ENCODE measurements at places on chromosomes 1 and 21. TPM values are rescaled to one million over a fixed set of nuclear protein-coding genes. Genes with fewer than 3 reads are reported as not detected.
A peak's percentile ranks its signal among the peaks of the same experiment; 100 is the strongest.

DNA sequence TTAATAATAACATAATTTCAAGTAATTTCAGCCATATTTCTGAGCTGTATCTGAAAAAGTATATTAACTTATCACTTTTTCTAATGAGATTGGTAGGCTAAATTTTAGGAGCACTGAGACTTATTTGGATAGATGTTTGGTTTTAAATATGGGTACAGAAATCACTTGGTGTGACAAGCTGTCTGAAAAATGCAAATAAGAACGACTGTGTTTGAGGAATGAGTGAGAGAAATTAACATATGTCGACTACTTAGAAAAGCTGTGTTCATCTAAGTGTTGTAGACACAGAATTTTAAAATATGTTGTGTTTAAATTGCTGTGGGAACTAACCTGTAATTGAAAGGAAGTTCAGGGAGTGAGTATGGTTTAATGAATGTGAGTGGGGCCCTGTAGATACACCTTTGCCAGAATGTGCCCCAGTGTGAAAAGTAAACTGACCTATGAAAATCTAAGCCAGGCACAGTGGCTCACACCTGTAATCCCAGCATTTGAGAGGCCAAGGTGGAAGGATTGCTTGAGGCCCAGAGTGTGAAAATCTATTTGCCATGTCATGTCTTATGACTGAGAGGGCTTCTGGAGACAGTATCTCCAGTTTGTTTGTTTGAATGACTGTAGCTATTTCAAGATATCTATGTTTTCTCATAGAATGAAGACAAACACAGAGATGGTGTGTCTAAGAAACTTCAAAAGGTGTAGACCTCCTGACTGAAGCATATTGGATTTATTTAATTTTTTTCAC lies 53.8 kb upstream of the LRRC8C start:
- H3K27me3 ChIP-seq = no peaks in the 10 kb centered on the region

- H3K4me1 ChIP-seq = no peaks in the 10 kb centered on the region
- H3K4me3 ChIP-seq = no peak overlapping the region
- DNase-seq = no peak
- no peaks in the 10 kb centered on the region for H3K36me3 ChIP-seq
- H3K27ac ChIP-seq = no peak overlapping the region
These were observed 57.9 kb downstream of the FMN2 start for GRCh38 chr1:240149484-240150094.

GRCh38 chr1:179082333-179082998 lies 596 bp downstream of the TOR3A start:
- H3K4me3 ChIP-seq = peak overlapping the region; percentile 94
- DNase-seq = peak; percentile 50
- H3K4me1 ChIP-seq = peaks cover 24% of the 10 kb centered on the region
- no peaks in the 10 kb centered on the region for H3K27me3 ChIP-seq
- H3K27ac ChIP-seq = peak overlapping the region; percentile 87

DNA sequence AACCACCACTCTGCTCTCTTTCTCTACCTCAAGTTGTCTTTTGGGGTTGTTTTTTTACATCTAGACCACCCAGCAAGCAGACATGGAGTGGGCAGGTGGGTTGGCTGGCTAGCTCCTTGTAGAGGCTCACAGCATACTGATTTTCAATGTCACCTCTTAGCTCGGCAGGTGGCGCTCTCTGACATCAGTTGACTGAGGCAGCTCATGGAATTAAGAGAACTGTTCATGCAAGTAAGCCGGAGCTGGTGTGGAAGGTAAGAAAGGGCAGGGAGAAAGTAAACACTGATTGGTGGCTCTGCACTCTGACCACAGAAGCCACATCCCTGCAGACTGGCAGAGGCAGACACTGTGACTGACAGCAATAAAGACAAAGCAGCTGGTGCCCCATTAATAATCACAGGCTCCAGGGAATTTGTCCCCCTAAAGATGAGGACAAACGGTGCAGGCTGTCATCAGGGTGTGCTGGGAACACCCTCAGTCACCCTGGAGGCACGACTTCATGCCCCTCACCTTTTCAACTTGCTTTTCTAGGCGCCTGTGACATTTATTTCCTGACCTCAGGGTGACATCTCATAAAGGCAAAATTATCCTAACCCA lies 226.8 kb downstream of the LMX1A start:
- H3K27ac ChIP-seq = no peak overlapping the region
- H3K4me3 ChIP-seq = no peak overlapping the region
- H3K36me3 ChIP-seq = no peaks in the 10 kb centered on the region
- peaks cover 13% of the 10 kb centered on the region for H3K27me3 ChIP-seq
- DNase-seq = peak; percentile 69

MEX3A gene
- 0.79 TPM for total RNA-seq

DNA sequence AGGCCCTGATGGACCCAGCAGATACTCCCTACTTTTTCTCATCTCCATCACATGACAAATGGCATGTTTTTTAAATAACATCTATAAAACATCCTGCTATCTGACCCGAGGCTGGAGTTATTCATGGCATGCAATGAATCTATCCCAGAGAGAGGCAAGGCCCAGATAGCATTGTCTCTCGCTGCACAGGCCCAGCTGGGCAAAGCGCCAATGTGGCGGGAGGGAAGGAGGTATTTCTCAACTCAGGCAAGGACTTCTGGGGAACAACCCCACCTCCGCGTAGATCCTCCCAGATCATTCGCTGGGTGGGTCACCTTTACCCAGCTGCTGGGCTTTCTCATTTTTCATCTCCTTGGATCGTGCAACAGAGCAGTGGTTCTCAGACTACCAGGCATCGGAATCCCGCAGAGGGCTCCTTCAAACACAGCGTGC lies 59.8 kb downstream of the ERG start:
- DNase-seq = no peak
- H3K27ac ChIP-seq = no peak overlapping the region
- peaks cover 2% of the 10 kb centered on the region for H3K27me3 ChIP-seq
- H3K4me1 ChIP-seq = no peaks in the 10 kb centered on the region

- no peak for DNase-seq
- no peak overlapping the region for H3K4me3 ChIP-seq
- no peaks in the 10 kb centered on the region for H3K27me3 ChIP-seq
These were observed 6.4 kb downstream of the MGST3 start for GRCh38 chr1:165637427-165637826.

VANGL2 gene
- total RNA-seq = 0.09 TPM

GRCh38 chr21:42574234-42575027 lies 60.8 kb downstream of the SLC37A1 start:
- H3K36me3 ChIP-seq = peaks cover 35% of the 10 kb centered on the region
- DNase-seq = no peak
- no peak overlapping the region for H3K27ac ChIP-seq
- no peaks in the 10 kb centered on the region for H3K27me3 ChIP-seq
- no peak overlapping the region for H3K4me3 ChIP-seq

DNA sequence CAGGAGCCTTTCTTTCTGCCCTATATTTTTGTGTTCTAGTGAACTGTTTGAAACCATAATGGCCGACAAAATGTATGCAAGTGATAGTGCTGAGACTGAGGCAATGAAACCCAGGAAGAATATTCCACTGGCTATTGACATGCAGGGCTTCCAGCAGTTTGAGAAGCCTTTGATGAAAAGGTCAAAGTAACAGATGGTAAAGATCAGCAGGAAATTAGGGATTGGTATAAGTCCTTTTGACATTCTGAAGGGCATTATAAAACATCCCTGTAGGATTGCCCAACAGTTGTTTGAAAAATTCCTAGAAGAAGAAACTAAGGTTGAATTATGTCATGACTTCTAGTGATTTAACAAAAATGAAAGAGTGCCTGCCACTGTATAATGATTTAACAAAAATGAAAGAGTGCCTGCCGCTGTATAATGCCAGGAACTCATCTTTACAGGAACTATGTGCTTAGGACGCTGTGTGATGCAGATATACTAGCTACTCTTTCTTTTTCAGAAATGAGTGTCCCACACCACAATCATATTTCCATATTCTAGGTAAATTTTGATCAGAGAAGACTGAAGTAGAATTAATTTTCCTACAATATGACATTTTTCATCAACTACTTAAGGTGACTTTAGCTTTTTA lies 283.9 kb upstream of the ST6GALNAC5 start:
- no peaks in the 10 kb centered on the region for H3K36me3 ChIP-seq
- no peak overlapping the region for H3K4me3 ChIP-seq
- H3K27ac ChIP-seq = no peak overlapping the region

- H3K27me3 ChIP-seq = no peaks in the 10 kb centered on the region
- peaks cover 18% of the 10 kb centered on the region for H3K36me3 ChIP-seq
- H3K4me3 ChIP-seq = no peak overlapping the region
- H3K27ac ChIP-seq = no peak overlapping the region
These were observed 2.4 kb upstream of the TAF1A start for GRCh38 chr1:222592171-222592570.

- no peak for DNase-seq
- no peaks in the 10 kb centered on the region for H3K4me1 ChIP-seq
- no peak overlapping the region for H3K27ac ChIP-seq
- peaks cover 4% of the 10 kb centered on the region for H3K27me3 ChIP-seq
- H3K4me3 ChIP-seq = no peak overlapping the region
These were observed 648.5 kb downstream of the LMO4 start for GRCh38 chr1:87977145-87977544.

ZNF648 gene
- not detected for total RNA-seq

PM20D1 gene
- 0.58 TPM for total RNA-seq

GRCh38 chr1:178486100-178487069 lies 10.4 kb downstream of the CLEC20A start:
- H3K27ac ChIP-seq = no peak overlapping the region
- H3K4me1 ChIP-seq = no peaks in the 10 kb centered on the region
- H3K36me3 ChIP-seq = no peaks in the 10 kb centered on the region
- H3K27me3 ChIP-seq = peaks cover 18% of the 10 kb centered on the region
- no peak overlapping the region for H3K4me3 ChIP-seq

IRF6 gene
- 0.11 TPM for total RNA-seq

GRCh38 chr1:156157506-156157905 lies 4.1 kb downstream of the SEMA4A start:
- no peak for DNase-seq
- H3K4me3 ChIP-seq = peak overlapping the region; percentile 90
- H3K4me1 ChIP-seq = peaks cover 88% of the 10 kb centered on the region
- peaks cover 62% of the 10 kb centered on the region for H3K36me3 ChIP-seq
- peak overlapping the region; percentile 88 for H3K27ac ChIP-seq

DFFB gene
- 7.2 TPM for total RNA-seq

BMP8B gene
- 0.21 TPM for total RNA-seq

GRCh38 chr1:18882486-18882885 lies 19.9 kb downstream of the ALDH4A1 start:
- H3K27me3 ChIP-seq = no peaks in the 10 kb centered on the region
- no peak overlapping the region for H3K4me3 ChIP-seq
- no peak overlapping the region for H3K27ac ChIP-seq
- H3K36me3 ChIP-seq = no peaks in the 10 kb centered on the region
- no peak for DNase-seq

FCRL2 gene
- total RNA-seq = not detected

GRCh38 chr1:21633992-21634805 lies 35.0 kb downstream of the RAP1GAP start:
- no peak overlapping the region for H3K27ac ChIP-seq
- peaks cover 4% of the 10 kb centered on the region for H3K27me3 ChIP-seq
- DNase-seq = no peak
- peaks cover 5% of the 10 kb centered on the region for H3K4me1 ChIP-seq
- H3K4me3 ChIP-seq = no peak overlapping the region
- H3K36me3 ChIP-seq = no peaks in the 10 kb centered on the region

GRCh38 chr1:25799935-25800702 lies at the start of gene SELENON:
Gene SELENON, plus strand, starts transcription at chr1:25800193. Its CDS starts 38 bp downstream, at chr1:25800231.
- H3K27ac ChIP-seq = peak within 1 kb of the TSS; percentile 59
- H3K4me3 ChIP-seq = peak within 1 kb of the TSS; percentile 78
- peak; percentile 45 for DNase-seq
- peaks cover 74% of the 10 kb centered on the region for H3K4me1 ChIP-seq

GRCh38 chr1:171484760-171485374 lies 463 bp upstream of the PRRC2C start:
- peaks cover 36% of the 10 kb centered on the region for H3K4me1 ChIP-seq
- DNase-seq = no peak
- H3K27ac ChIP-seq = peak overlapping the region; percentile 95
- H3K36me3 ChIP-seq = peaks cover 28% of the 10 kb centered on the region

S100A8 gene
- total RNA-seq = not detected

GRCh38 chr1:62539028-62539447 lies 58.3 kb upstream of the ANGPTL3 start:
- H3K27ac ChIP-seq = no peak overlapping the region
- peaks cover 2% of the 10 kb centered on the region for H3K36me3 ChIP-seq
- H3K4me3 ChIP-seq = no peak overlapping the region
- H3K4me1 ChIP-seq = no peaks in the 10 kb centered on the region
- no peak for DNase-seq
- H3K27me3 ChIP-seq = no peaks in the 10 kb centered on the region

DNA sequence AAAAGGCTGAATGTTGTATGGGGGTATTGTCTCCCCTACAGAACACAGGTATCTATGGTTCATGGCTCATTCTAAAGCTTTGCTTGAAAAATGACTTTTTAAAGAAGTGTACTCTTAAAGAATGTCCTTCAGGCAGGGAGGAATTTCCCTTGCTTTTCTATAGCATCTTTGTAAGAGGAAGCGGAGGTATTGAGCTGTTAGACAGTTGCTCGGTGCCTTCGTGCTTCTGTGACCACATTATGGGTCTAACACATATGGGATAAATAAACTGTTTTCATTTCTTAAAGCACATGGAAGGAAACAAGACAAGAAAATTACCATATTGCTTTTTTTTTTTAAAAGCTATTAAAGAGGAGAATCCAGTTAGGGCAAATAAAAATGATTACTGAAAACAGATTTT lies 182.9 kb downstream of the NTNG1 start:
- H3K36me3 ChIP-seq = no peaks in the 10 kb centered on the region
- H3K4me1 ChIP-seq = no peaks in the 10 kb centered on the region
- H3K27me3 ChIP-seq = no peaks in the 10 kb centered on the region
- no peak for DNase-seq
- H3K27ac ChIP-seq = no peak overlapping the region
